NCI-H345 (cell line): ENCODE measurements at places on chromosomes 12 and 14.

GRCh38 chr14:70143306-70143705 is 45.4 kb downstream of the SLC8A3 start:
- DNase-seq: no peak

GRCh38 chr12:66537876-66538275 is 141.0 kb downstream of the GRIP1 start:
- DNase-seq: no peak

DNA sequence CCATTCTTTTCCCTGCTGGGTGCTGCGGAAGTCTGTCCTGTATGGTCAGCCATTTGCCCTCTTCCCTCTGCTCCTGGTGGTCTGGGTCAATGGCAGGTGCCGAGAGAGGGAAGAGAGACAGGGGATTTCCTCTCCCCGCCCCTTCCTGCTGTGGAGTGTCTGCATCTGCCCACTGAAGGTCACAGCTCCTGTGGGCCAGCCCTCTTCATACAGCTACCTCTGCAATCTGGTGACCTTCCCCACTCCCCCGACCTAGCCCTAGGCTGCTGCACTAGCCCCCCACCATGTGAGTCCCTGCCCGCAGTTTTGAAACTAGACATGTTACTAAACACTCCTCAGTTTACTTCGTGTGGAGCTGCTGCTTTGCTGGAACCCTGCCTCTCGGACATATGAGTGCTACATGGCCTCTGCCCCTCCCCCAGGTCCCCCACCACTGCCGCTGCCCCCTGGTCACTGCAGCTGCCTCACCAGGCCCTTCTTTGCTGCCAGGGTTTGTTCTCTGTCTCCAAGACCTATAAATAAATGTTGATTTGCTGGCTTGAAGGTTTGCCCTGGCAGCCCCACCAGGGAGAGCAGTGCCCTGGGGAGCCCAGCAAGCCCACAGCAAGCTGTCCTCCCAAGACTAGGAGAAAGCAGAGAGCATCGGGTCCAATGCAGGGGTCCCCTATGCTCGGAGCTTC is 102.9 kb downstream of the DPF3 start:
- DNase-seq: no peak

- DNase-seq: peak; percentile 74
Measured at GRCh38 chr14:73462048-73462715, 3.8 kb upstream of the NUMB start.

DNA sequence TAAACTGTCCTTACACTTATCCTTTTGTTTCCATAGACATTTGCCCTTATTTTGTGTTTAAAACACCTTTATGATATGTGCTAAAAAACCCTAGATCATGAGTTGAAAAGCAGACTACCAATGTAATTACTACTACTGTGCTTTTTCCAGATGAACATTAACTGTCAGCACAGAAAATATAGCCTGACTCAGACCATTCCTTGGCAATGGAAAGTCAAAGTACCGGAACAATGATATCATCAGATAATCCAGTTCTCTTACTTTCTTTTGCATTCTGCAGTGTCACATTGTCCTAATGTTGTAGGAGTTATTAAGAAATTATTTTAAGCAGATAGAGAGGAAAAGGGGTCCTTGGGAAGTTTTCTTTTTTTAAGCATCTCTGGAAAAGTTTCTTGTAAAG is 1189.0 kb upstream of the FLRT2 start:
- DNase-seq: no peak

DNA sequence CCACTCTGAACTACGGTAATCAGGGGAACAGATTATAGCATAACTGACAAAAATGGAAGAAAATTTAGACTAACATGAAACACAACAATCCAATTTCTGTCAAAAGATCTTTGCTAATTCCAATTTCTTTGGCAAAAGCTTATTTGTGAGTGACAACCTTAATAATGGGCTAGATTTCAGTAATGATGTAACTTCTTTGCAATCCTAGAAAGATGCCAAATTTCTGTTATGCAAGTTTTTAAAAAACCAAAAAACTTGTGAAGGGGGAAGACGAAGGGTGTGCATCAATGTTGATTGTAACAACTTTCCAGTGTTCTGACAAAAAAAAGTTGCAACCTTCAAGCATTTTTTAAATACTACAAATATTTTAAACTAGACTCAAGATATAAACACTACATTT is 59.9 kb downstream of the DICER1 start:
- no peak for DNase-seq
